Stimulated activated CD8-positive, alpha-beta memory T cell treated with anti-CD3 and anti-CD28 coated beads, Interleukin-4, amount 100 ng/mL, for 4 hours (primary cell): ENCODE measurements at places on chromosomes 16 and 17.

DNA sequence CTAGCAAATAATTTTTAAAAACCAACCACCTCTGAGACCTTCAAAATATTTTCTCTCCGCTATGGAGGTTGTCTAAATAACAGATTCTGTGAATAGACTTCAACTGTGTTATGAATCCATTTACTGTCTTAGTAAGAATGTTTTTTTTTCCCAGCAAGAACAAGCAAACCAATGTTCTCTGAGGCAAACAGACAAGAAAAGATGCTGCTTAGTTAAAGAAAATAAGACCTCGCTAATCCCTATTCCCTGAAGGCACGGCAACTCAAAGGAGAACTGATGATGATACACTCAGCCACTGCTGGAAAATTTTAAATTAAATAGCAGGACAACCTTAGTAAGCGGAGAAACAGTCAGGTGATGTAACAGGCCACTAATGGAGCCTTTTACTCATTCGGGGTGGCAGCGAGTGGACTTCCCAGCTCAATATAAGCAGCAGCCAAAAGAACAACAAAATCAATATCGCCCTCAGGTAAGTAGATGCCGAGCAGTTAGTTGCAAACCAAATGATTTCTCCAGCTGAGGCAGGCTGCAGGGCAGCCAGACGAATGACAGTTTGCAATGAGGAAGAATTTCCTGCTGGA is 81.8 kb downstream of the CPPED1 start:
- no peak for DNase-seq

GRCh38 chr16:20889625-20890275 is 10.4 kb downstream of the DCUN1D3 start:
- no peak for DNase-seq

DNA sequence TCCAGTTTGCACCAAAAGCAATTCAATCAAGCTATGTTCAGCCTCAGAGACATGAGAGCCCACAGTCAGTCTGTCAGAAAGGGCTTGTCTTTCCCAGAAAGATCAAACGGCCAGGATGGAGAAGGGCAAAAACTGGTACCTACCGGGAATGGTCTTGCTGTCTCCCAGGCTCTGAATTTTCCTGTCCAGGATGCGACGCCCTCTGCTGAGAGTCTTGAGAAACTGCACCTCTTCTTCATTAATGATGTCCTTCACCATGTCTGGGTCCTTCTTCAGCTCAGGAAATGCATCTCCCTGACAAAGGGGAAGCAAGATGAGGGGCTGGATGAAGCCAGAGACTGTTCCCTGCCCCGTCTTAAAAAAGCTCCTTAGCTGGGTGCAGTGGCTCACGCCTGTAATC is 15.8 kb upstream of the EXOSC6 start:
- DNase-seq = no peak

DNA sequence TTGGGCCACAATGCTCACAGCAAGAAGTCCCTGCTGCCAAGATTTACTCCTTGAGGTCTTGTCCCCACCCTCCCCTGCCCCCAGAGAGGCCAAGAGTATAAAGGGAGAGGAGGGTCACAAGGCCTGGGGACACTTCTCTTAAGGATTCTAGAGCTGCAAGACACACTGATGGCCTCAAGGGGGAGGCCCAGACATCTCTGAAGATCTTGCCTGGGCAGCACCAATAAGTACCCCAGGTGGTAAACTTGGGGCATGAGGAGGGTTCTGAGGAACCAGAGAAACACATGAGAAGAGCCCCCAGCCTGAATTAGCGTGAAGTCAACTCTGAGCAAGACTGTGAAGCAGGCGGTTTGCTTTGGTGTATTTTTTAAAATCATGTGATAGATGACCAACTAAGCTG is 26.8 kb upstream of the MTMR4 start:
- no peak for DNase-seq

DNA sequence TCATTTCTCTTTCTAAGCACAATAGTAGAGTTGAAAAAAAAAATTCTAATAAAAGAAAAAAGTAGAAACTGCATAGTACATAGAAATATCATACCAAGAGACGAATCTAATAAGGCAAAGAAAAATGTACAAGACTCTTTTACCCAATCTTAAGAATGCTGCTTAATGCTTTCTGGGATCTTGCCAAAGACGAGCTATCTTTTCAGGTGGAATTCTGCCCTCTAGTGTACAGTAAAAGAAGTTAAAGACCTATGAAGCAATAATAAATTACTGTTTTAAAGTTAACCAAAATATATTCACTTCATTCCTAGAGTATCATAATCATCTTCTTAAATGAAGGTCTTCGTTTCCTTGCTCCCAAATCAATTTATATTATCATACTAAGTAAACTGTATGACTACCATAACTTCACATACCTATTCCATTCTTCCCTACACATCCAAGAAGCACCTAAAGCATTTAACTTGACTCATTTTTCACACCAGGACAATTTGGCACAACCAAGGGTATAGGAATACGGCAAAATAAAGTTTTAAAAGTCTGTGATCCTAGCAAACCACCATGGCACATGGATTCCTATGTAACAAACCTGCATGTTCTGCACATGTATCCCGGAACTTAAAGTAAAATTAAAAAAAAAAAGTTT is 47.7 kb downstream of the CFDP1 start:
- DNase-seq = no peak
